ENCODE measurements at places on chromosomes 5 and 9.
A peak's percentile ranks its signal among the peaks of the same experiment; 100 is the strongest.

- no peak for DNase-seq
Measured at GRCh38 chr5:36950586-36951457, 74.3 kb downstream of the NIPBL start.

GRCh38 chr5:173283318-173284288 lies 44.6 kb downstream of the STC2 start:
- DNase-seq: peak; percentile 19

GRCh38 chr5:179312557-179313235 lies 32.6 kb downstream of the ADAMTS2 start:
- DNase-seq: no peak

DNA sequence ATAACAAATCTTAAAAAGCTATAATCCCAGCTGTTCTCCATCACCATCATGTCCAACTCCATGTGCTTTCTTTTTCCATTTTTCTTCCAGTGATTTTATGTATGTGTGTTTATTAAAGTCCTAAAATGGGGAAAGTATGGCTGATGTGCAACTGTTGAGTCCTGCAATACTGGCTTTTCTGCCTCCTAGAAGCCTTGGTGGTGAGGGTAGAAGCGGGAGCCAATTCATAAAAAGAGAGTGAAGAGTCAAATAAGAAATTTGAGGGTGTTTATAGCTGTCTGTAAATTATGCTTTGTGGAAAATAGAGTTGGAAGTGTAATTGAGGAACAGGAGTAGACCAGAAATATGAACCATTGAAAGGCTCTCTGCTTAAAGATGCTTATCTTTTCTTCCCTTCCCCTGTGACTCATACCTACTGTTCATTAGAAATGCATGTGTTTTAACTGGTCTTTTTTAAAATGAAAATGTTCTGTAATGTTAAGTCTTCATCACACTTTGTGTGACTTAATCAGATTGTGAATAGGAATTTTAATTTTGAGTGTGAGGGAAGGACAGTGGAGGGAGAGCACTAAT lies 80.1 kb downstream of the ZCCHC7 start:
- DNase-seq: no peak

GRCh38 chr9:5899292-5899691 lies 8.6 kb downstream of the MLANA start:
- DNase-seq: no peak

DNA sequence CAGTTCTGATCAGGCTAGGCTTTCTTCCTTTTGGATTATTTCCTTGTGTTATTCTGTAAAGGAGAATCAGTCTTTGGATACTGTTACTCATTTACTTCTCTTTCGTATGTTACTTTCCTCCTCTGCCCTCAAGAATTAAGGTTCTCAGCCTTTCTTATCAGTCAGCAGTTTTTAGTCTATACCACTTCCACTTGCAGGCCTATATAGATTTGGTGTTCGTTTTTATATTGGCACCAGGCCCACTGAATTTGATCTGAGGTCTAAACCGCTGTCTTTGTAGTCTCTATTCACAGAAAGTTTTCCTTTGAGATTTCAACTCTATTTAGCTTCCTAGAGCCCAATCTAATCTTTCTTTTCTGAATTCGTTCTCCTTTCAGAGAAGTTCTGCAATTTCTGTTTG lies 62.8 kb downstream of the ERBIN start:
- DNase-seq: no peak

- no peak for DNase-seq
Measured at GRCh38 chr5:159667286-159667685, 249.0 kb upstream of the ADRA1B start.

DNA sequence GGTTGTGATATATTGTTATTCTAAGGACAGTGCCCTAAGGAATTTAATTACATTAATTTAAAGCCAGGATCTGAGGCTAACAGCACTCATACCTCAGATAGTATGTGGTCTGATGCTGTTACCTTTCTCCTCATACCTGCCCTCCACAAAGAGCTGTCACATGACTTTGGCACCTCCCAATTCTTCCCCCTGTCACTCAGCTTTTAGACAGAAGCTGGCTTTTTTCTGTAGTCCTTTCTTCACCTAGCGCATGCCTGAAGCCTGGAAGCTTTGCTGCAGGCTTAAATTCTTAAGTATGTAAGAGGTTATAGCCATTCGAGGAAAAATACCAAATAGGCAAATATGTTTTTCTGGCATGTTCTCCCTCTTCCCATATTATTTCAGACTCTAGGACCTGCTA lies 61.0 kb upstream of the ADAMTS19 start:
- no peak for DNase-seq

- no peak for DNase-seq
Measured at GRCh38 chr5:154714266-154714986, 40.8 kb upstream of the LARP1 start.

GRCh38 chr9:129929496-129930125 lies 94.4 kb downstream of the USP20 start:
- DNase-seq: no peak

- no peak for DNase-seq
Measured at GRCh38 chr5:149761461-149761860, 31.4 kb downstream of the PPARGC1B start.

GRCh38 chr5:39465097-39465496 lies 40.3 kb upstream of the DAB2 start:
- DNase-seq: no peak

GRCh38 chr5:89308606-89309040 lies 425.6 kb upstream of the MEF2C start:
- no peak for DNase-seq

DNA sequence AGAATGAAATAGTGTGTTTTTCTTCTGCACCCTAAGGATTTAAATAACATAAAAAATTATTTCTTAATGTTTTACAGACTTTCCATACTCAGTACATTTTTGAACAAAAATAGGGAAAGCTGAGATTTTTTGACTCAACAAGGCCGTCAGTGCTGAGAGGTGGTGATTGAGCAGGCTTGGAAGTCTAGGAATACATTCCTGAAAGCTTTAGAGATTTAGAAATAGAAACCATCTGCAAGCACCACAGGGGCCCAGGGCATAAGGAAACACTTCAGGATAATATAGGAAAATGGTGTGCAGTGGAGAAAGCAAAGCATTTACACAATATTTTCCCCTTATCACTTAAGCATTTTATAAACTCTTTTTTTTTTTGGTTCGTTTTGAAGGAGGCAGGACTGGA lies 5.2 kb downstream of the BASP1 start:
- DNase-seq: no peak
